ENCODE measurements at places on chromosomes 3 and 15.

DNA sequence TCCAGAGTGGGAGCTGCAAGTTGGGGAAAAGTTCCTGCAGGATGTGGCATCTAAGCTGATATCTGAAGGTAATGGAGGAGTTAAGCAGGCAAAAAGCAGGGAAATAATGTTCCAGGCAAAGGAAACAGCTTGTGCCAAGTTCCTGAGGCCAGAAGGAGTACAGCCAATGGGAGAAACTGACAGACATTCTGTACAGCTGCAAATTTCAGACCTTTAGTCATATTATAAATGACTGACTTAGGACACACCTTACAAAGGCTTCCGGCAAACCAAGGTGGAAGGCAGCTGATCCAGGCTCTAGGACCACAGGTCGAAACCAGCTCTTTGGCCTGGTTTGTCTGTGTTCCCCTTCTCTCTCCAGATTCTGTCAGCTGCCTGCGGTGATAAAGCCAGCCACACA is 9.3 kb downstream of the WWTR1 start:
- DNase-seq = no peak

GRCh38 chr3:32288819-32289218 is 50.3 kb downstream of the CMTM8 start:
- no peak for DNase-seq

GRCh38 chr15:36177590-36178302 is 401.7 kb upstream of the CDIN1 start:
- no peak for DNase-seq

DNA sequence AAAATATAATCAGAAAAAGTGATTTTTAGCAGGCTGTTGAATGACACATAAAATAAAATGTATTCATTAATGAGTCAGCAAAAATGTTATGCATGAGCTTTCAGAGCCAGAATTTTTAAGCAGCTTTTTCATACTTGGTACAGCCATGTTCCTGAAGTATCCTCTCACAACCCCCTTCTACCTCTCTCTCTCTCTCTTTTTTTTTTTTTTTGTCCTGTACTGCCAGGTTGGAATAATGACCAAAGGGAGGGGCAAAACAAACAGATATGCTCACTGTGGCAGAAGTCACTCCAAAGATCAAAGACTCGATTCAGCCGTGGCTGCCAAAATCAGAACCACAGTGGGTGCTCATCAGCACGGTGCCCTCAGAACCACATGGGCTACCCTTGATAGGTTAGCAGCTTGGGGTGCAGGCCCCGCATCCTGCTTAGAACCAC is 383.0 kb downstream of the ZBTB20 start:
- no peak for DNase-seq

- DNase-seq = no peak
Observed at GRCh38 chr3:145079436-145079835, 1081.5 kb downstream of the PLOD2 start.

GRCh38 chr15:73886717-73887345 is 13.5 kb downstream of the TBC1D21 start:
- no peak for DNase-seq

GRCh38 chr15:75215107-75216004 is 13.7 kb downstream of the C15orf39 start:
- DNase-seq = no peak

GRCh38 chr3:31185062-31185357 is 290.5 kb upstream of the GADL1 start:
- DNase-seq = no peak

- DNase-seq = no peak
Observed at GRCh38 chr3:169153656-169154055, 509.9 kb downstream of the MECOM start.

GRCh38 chr15:79970624-79971434 is at the start of gene BCL2A1:
Gene BCL2A1, minus strand, starts transcription at chr15:79971196. Its CDS starts 77 bp downstream, at chr15:79971119.
- peak; percentile 17 for DNase-seq

DNA sequence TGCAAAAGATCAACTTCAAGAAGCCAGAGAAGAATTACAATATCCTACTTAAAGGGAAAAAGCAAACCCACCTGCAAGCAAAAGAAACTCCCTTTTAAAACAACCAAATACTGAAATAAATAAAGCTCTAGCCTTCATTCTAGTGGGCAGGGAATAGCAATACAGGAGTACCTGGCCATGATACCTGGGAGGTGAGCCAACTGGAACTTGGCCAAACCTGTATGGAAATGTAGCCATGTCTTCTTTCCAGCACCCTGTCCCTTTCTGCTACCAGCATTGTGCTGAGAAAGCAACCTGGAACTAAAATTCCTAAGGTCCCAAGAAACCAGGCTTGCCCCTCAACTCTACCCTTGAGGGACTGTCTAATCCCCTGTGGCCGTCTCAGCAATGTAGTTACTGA is 530.0 kb downstream of the EPHB1 start:
- no peak for DNase-seq

DNA sequence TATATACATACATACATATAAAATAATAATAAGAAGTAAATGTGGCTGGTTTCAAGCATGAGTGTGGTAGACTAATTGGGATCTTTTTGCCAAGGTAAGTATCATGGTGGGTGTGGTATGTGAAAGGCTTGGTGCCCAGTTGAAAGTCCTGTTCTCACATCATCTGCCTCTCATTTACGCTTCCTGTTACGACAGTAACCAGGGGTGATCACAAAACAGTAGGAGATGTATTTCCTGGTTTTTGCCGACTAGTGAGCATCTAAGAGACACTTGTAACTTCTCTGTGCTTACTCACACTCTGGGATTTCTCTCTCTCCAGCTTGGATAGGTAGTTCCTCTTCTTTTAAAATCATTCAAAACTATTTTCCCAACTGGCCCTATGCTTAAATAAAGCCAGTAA is 1028.3 kb upstream of the NR2F2 start:
- no peak for DNase-seq

- DNase-seq = no peak
Observed at GRCh38 chr15:73984208-73984979, 7.7 kb downstream of the STOML1 start.

- DNase-seq = no peak
Observed at GRCh38 chr3:38347421-38348200, 1.0 kb downstream of the XYLB start.

DNA sequence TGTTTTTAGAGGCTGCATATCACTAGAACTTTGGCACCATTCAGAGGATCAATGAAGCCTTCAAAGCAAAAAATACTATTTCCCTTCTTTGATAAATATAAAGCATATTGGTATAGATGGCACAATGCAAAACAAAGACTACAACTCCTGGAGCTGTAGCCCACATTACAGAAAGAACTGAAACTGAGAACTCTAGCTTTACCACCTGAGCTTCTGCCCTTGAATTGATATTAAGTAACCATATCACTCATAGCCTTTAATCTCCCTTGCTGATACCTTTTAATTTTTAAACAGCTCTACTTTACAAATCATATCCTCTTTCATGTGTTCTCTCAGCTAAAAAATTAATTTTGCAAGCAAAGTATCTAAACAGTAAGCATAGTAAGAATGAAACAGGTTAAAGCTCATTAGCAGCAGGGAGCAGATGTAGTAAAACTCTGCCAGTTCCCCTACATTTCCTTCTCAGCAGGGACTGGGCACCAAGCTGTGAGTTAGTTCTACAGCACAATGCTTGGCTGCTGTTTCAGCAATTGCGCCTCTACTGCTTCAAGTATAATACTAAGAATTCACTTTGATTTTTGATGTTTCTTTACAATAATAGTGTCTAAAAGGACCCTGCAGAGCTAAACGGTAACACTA is 97.9 kb upstream of the NANOGP8 start:
- DNase-seq = no peak

- no peak for DNase-seq
Observed at GRCh38 chr3:117063930-117064329, 354.4 kb downstream of the TUSC7 start.

DNA sequence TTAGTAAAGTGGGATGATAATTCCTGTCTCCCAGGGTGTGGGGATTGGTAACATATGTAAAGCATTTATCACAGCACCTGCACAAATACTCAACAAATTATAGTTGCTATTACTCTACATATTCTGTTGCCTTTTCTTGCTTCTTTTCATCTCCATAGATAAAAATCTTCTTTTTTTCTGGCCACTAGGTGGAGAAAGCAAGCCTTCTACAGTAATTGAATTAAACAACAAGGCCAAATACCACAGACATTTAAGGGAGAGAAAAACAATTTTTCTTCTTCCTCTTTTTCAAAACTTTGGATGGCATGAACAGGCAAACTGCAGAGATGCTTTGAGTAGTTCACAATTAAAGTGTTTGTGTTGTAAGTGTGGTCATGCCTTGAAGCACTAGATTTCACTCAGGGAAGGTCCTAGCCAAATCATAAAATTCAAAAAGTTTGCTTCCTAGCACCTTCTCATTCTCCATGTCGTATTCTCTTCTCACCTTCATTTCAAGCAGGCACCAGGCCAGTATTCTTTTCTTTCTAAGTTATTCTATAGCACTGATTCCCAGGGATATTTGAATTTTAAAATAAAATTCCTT is 493.4 kb upstream of the TGFBR2 start:
- no peak for DNase-seq

DNA sequence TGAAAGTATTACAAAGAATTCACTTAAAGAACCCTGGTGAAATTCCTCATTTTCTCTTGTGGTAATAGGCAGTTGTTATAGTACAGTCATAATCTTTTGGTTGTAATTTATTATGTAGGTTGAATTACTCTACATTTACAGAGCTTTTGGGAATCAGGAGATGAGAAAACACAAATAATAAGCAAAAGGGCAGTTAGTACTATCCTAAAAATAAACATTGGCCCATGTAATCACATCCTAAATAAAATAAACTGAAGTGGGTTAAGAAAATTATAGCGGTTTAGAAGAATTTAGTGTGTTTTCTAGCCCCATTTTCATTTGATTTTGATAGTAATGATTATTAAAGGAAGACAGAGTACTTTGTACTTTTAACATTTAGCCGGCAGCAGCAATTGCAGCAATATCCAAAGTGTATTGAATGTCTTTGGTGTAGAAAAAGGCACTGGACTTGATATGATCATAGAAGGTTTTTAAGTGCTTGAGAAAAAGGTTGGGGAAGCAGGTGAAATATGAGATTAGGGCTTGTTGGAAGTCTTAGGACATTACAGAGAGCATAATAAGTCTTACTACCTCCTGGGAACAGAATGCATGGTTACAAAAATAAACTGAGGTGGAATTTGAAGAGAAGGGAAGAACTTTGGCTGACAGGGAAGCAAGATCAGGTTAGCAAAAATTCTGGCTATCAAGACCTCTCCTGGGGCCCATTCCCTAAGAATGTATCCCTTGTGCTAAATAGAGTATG is 79.9 kb downstream of the MBNL1 start:
- no peak for DNase-seq

GRCh38 chr3:177538048-177538749 is 340.9 kb upstream of the TBL1XR1 start:
- DNase-seq = no peak

GRCh38 chr3:177777699-177778098 is 580.4 kb upstream of the TBL1XR1 start:
- no peak for DNase-seq

DNA sequence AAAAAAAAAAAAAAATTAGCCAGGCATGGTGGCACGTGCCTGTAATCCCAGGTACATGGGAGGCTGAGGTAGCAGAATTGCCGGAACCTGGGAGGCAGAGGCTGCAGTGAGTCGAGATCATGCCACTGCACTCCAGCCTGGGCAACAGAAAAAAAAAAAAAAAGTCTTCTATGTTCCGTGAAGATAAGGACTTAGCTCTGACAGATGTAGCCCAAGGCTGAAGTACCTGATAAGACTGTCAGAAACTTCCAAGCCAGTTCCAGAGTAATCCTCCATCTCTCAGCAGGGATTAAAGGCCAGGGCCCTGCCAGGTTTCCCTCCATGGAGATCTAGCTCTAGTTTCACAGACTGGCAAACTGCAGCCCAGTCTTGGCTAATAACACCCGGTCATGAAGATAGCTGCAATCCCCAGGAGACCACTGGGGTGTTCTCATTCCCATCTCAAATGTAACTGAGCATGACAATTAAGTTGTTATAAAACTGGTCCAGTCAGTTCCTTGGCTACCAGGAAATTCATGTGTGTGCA is 8.5 kb downstream of the CDCP1 start:
- DNase-seq = no peak

- peak; percentile 33 for DNase-seq
Observed at GRCh38 chr15:39623529-39623931, 42.7 kb downstream of the THBS1 start.

DNA sequence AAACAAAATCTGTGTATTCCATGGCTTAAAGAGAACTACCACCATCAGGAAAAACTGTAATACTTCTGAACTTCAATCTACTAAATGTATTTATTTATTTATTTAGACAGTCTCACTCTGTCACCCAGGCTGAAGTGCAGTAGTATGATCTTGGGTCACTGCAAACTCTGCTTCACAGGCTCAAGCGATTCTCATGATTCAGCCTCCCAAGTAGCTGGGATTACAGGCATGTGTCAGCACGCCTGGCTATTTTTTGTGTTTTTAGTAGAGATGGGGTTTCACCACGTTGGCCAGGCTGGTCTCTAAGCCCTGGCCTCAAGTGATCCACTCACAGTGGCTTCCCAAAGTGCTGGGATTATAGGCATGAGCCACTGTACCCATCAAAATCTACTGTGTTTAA is 202.3 kb upstream of the POU1F1 start:
- DNase-seq = no peak

- DNase-seq = no peak
Observed at GRCh38 chr15:81273855-81274254, 50.1 kb downstream of the STARD5 start.

DNA sequence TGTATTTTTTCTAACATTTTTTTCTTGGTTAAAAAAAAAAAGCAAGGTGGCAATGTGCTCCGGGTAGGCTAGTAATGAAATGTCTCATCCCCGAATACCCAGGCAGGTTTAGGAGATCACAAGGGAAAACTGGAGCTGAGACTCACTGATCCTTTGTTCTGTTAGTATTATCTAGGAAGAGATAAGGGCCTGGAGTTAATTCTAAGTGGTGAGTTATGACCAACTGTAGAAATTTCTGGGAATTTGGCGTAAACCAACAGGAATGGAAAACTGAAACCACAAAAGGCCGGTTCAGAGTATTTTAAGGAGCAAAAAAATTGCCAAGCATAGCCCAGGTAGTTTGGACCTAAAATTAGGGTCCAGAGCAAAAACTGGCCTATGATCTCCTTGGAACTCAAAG is 12.4 kb downstream of the PPM1M start:
- DNase-seq = no peak

- no peak for DNase-seq
Observed at GRCh38 chr3:63470745-63471144, 181.7 kb upstream of the SNTN start.

DNA sequence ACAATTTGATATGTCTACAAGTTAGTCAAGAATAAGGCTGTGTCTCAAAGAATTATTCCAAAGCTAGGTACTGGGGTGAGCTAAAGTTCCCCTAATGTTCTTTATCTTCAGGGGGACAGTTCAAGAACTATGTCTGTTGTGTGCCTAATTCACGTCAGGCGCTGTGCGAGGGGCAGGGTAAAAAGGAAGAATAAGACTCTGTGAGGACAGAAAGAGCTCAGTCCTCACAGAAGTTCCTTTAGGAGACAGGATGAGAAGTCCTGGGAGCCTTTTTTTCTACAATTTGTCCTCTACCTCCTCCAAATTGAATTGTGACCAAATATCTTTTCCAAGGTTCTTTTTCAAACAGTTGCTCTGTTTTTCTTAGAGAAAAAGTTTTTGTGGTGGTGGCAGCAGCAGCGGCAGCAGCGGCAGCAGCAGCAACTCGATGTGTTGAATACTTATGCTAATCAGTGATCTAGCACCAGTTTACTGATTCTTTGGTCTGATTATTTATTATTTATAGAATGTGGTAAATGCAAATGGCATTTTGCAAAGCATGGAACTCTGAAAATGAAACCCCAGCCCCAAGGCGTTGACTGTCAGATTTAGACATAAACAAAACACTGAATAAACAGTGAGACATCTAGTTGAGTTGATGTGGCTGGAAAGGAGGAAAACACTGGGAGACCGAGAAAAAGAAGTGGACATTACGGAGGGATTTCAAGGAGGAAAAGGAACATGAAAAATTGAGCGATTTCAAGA is 88.6 kb downstream of the GTPBP8 start:
- no peak for DNase-seq
